ENCODE measurements at places on chromosomes 3 and 15. TPM values are rescaled to one million over a fixed set of nuclear protein-coding genes. Genes with fewer than 3 reads are reported as not detected.

GOLGA8Q gene
- 7.2 TPM for total RNA-seq

SST gene
- not detected for total RNA-seq

MUC4 gene
- 0.49 TPM for total RNA-seq

SIDT1 gene
- 29.9 TPM for total RNA-seq

PEX5L gene
- total RNA-seq = 0.12 TPM

SLC24A5 gene
- not detected for total RNA-seq

RBMS3 gene
- 4.2 TPM for total RNA-seq

OR5H15 gene
- not detected for total RNA-seq

MUSTN1 gene
- 3.0 TPM for total RNA-seq

WDR76 gene
- 61.4 TPM for total RNA-seq

VEPH1 gene
- total RNA-seq = not detected

ADGRG7 gene
- total RNA-seq = not detected

PLCH1 gene
- 0.88 TPM for total RNA-seq

SEMA3G gene
- not detected for total RNA-seq

BCHE gene
- total RNA-seq = not detected

ESYT3 gene
- 0.41 TPM for total RNA-seq

XPC gene
- 56.0 TPM for total RNA-seq

SLC28A1 gene
- total RNA-seq = not detected

MBD4 gene
- total RNA-seq = 44.8 TPM

CDCP1 gene
- 2.1 TPM for total RNA-seq

CCK gene
- total RNA-seq = not detected

TNNC1 gene
- total RNA-seq = 0.74 TPM

PATL2 gene
- total RNA-seq = 62.1 TPM

TCAIM gene
- 16.2 TPM for total RNA-seq

GADL1 gene
- not detected for total RNA-seq

GATM gene
- 1.3 TPM for total RNA-seq
